ENCODE measurements at places on chromosomes 3 and 15.

DNA sequence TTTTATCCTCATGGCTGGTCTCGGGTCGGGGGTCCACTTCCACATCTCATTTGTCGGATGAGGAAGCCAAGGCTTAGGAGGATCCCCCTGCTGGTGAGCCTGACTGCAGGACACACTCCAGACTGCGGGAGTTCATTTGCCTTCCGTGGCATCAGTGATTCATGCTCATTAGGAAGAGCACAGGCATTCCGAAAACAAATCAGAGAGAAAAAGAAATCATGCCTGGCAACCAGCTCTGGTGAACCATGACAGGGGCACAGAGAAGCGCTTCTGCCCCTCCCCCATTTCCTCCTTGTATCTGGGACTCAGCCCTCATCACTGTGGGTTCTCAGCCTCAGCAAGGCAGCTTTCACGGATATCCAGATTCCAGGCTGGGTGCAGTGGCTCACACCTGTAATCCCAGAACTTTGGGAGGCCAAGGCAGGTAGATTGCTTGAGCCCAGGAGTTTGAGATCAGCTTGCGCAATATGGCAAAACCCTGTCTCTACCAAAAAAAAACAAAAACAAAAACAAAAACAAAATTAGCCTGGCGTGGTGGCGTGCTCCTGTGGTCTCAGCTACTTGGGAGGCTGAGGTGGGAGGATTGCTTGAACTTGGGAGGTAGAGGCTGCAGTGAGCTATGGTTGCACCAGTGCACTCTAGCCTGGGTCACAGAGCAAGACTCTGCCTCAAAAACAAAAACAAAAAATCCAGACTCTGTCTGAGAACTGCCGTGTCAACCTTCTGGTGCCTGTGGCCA lies 28.4 kb downstream of the IRAK2 start:
- no peak for DNase-seq

- no peak for DNase-seq
These were observed 220.5 kb upstream of the LRRN1 start for GRCh38 chr3:3578718-3579117.

- DNase-seq, result no peak
These were observed 92.1 kb upstream of the UBE2E1 start for GRCh38 chr3:23713641-23714040.

GRCh38 chr3:43178891-43179366 lies 73.0 kb upstream of the POMGNT2 start:
- no peak for DNase-seq

GRCh38 chr3:43309372-43310305 lies 23.3 kb downstream of the SNRK start:
- no peak for DNase-seq

DNA sequence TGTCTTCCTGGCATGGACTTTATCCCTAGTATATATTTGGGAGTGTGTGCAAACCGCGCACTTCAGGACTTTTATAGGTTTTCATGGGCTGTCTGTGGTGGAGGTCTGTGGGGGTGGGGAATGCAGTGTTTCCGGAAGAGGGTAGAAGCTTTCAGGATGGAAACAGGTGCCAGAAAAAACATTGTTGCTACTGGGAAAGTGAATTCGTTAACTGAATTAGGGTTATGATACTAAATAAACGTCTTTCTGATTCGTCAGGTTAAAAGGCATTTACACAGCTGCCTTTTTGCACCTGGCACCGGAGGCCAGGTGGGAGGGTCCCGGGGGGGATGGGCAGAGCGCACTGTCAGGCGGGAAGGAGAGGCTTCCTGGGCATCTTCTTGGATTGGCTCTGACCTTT lies 62.1 kb downstream of the SLCO3A1 start:
- DNase-seq, result no peak

- DNase-seq, result no peak
These were observed 10.8 kb downstream of the STRA6 start for GRCh38 chr15:74191798-74192197.

DNA sequence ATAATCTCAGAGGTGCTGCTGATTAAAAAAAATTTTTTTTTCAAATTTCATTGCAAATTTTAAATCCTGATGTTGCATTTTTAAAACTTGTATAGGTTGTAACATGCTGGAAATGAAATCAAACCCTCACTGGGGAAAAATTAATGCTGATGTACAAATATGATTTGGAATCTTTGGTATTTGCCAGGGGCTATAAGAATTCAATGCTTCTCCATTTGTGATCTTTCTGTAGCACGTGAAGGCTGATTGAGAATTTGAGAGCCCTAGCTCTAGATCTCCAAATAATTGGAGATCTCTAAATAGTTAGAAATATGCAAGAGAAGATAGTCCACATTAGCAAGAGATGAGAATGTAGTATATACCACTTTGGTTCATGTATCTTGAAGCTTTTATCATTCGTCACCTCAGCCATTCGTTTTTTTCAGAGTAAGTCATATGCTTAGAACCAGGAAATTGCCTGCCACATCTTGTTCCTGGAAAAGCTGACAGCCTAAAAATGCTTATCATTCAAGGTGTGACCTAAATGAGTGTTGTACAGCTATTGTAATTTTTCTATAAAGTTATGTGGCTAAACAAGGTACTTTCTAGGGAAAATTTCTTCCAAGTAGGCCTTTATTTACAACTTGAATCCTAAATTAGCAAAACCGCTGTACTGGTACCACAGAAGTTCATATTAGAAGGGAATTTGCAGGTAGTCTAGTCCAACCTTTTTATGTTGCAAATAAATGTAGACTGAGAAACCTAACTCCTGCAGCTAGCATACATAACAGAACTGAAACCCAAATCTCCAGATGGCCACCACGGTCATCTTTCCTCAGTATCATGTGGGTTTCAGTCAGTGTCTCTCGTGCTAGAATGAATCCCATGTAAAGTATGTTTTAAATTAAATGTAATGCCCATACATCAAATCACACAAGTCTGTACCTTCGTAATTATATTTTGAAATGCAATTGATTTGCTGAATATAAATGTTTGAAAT lies 48.5 kb downstream of the FNDC3B start:
- no peak for DNase-seq

DNA sequence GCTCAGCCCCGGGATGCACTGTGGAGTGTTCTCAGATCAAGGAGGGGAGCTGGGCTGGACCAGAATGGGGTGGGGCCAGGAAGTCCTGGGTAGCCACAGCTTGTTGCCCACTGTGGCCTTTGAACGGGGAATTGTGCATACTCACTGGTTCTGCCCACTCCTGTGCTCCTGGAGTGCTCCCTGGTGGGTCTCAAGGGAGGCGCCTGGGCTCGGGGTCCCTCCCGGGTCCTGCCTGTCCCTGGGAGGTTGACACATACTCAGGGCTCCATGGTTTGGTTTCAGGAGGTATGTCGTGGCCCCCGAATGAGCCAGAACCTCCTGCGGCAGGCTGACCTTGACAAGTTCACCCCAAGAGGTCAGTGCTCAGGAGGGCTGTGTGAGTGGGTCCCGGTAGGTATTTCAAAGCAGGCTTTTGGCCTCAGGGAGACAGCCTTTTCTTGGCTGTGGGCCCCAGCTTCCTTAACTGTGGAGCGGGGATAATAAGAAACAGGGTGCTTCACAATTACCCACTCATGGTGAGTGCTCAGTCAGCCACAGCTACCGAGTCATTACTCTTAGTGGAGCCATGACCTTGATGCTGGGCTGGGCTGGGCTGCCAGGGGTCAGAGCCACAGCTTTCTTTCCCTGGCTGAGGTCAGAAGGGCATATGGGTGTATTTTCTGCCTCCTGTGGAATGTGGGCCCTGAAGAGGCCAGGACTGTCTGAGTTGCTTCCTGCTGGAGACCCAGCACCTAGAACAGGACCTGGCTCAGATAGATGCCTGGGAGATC lies 7.6 kb downstream of the DNAH1 start:
- no peak for DNase-seq

DNA sequence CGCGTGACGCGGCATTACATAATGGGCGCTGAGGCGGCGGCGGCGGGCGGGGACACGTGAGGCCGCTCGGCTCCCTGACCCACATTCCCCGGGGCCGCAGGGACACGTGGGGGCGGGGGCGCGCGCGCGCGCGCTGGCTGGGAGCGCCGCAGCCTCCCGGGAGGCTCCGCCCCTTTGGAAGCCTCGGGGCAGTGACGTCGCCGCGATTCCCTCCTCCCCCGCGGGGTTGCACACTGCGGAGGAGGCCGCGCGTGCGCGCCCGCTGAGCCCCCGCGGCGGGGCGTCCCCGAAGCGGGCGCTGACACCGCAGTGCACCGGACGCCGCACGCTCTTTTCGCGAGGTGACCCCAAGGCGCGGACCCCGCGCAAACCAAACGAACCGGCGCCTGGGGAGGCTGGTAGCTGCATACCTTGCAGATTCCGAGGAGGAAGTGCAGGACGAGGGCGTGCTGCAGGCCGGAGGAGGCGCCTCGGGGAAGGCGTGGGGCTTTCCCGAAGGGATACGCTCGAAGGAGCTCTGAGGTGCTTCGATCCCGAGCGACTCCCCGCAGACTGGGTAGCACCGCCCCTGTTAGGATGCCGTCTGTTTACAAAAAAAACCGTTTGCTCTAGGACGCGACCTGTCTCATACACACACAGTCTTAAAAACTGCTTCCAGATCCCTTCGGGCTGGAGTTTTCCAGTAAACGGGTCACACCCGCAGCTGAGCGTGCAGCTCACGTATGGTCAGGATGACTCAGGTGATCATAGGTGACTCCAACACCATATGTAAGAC lies 1.0 kb downstream of the NR1D2 start:
- DNase-seq, result peak; percentile 98

DNA sequence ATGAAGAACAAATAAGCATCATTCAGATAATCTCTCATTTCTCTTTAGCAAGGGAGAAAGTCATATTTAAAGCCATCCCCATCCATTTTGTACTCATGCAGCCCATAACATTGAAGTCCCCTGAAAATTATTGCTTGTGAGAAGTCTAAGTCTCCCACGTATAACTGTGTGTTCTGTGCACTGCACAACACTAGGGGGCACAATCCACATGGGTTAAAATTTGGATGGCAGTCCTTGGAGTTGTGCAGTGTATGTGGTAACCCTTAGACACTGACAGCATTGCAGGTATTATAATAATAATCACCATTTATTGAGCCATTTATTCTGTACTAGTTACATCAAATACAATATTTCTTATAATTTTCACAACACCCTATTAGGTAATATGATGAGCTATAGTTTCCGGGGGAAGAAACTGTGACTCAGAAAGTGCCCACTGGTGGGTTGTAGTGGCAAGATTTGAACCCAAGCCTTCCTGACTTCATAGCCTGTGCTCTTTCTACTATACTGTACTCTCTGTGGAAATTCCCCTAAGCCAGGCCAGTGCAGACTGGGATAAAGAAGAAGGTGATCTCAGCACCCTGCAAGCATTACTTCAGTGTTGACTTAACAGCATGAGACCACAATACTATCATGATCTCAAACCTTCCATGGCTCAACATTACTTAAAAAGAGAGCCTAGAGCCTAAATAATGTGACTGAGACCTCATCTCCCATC lies 15.7 kb downstream of the KCNAB1 start:
- DNase-seq, result no peak

DNA sequence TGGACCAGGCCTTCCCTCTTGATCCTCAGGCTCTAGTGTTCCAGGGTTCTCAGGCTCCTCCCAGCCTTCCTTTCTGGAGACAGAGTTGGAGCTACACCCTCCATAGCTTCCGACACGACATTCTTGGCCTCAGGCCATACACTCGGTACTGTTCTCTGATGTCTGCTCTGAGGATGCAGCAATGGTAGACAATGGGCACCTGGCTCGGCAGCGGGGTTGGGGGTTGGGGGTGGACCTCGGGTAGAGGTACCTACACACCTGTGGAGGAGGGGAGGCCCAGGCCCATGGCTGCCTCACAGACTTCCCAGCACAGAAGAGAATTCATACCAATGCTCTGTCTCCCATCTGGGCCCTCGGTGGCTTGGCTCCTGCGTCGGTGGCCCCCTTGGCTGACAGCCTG lies 21.4 kb downstream of the CCDC13 start:
- DNase-seq, result no peak

DNA sequence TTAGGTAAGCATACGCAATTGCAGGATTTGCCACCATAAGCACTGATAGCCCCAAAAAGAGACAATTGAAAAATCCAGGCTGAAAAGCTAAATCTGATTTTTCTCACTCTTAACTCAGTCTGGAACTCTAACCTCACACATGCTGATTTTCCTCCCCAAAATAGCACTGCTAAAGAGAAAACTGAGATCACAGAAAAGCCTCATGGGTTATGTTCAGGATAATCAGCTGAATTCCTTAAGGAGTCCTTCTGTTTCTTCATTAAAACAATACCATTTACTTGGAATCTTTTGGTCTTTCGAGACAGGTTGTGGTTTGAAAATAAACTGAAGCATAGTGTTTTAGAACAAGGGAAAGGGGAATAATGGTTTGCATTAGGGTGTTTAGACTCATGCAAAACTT lies 144.3 kb upstream of the LRRN1 start:
- no peak for DNase-seq

DNA sequence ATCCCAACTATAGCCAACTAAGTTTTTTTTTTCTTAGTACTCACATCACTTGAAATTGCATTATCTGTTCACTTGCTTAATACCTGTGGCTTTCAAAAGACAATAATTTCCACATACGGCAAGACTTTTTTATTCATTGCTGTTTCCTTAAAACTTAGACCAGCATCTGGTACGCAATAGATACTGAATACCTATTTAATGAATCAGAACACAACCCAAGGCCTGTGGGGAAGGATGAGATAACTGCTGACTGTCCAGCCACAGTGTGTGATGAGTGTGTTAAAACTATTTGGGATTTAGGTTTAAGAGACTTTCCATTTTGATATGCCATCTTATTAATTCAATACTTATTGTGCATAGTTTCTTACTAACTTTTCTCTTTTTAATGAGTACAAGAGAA lies 988.7 kb downstream of the NTRK3 start:
- DNase-seq, result no peak

GRCh38 chr15:97027772-97028171 lies 697.3 kb downstream of the NR2F2 start:
- no peak for DNase-seq

GRCh38 chr3:179348325-179349013 lies 960 bp downstream of the MFN1 start:
- DNase-seq, result no peak

- DNase-seq, result no peak
These were observed 146.1 kb upstream of the KBTBD8 start for GRCh38 chr3:66851894-66852613.

- no peak for DNase-seq
These were observed 114.3 kb downstream of the OXSM start for GRCh38 chr3:25904206-25904605.

- no peak for DNase-seq
These were observed 84.6 kb downstream of the SLC9A9 start for GRCh38 chr3:143763564-143764162.

DNA sequence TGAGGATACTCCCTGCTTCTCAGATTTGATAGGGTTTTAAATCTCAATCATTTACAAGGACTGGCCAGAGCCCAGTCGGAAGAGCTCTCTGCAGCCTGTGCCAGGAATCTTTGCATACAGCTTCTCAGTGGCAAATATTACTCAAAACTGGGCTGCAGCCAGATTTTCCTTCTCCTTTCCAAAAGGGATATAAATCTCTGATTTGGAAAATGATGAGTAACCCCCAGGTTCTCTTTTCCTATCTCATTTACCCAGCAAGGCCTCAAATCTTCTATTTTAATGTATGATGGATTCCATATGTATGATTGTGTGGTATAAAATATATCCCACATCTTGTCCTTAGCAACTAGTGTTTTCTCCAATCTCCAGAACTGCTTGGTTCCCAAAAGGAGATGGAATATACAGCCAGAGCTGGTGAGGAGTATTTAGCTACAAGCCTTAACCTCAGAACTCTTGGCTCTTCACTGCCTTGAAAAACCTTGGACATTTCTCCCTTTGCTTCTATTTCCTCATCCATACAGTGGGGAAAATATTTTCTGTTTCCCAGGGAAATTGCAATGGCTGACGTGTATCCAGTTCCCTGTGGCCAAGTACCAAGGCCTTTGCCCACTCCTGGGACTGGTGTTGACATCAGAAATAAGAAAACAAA lies 114.4 kb downstream of the ATG7 start:
- no peak for DNase-seq
